Stimulated activated CD4-positive, alpha-beta T cell treated with anti-CD3 and anti-CD28 coated beads, TNF-alpha, amount 100 ng/mL, for 48 hours (primary cell): ENCODE measurements at places on chromosomes 3 and 15.

DNA sequence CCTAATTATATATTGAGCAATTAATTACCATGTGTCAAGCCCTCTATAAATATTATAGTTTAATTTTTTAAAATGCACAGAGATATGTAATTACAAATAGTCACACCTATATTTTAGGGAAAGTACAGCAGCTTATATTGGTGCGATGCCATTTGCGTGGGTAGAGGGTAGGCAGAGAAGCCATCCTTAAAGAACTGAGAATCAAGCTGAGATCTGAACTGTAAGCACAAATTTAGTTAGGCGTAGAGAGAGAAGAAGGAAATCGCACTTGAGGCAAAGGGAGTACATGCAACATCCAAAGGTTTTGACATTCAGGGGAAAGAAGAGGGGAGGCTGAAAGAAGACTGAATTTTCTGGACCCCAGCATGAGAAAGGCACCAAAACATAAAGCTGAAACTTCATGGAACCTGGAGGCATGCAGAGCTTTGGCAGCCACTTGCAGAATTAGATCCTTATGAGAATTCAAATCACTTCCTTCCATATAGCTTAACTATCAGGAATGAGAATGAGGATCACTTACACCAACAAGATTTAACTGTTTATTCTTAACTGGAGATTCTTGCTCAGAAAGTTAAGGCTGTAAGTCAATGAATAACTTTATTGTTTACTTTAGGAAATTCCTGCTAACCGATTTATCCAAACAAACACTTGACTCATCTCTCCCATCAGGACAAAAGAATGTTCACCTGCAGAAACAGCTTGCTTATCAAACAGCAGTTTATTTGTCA, 114.3 kb downstream of the TGFBR2 start:
- no peak for DNase-seq

DNA sequence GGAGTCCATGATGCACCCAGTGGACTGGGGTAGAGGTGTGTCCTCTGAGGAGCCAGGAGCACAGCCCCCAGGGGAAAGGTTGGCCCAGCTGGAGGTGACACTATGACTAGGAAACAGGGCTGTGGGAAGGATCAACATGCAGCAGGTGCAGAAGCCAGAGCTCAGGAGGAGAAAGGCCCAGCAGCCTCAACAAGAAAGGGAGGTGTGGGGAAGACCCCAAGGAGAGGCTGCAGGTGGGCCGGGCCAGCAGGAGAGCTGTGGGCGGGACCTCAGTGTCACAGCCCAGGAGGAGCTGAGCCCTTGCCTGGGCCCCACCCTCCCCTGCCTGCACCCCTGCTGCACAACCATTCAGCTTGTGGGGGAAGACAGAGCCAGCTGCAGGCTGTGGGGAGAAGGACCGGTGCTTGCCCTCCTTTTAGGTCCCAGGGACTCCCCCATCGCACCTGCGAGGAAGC, 18.4 kb upstream of the KLF13 start:
- no peak for DNase-seq

DNA sequence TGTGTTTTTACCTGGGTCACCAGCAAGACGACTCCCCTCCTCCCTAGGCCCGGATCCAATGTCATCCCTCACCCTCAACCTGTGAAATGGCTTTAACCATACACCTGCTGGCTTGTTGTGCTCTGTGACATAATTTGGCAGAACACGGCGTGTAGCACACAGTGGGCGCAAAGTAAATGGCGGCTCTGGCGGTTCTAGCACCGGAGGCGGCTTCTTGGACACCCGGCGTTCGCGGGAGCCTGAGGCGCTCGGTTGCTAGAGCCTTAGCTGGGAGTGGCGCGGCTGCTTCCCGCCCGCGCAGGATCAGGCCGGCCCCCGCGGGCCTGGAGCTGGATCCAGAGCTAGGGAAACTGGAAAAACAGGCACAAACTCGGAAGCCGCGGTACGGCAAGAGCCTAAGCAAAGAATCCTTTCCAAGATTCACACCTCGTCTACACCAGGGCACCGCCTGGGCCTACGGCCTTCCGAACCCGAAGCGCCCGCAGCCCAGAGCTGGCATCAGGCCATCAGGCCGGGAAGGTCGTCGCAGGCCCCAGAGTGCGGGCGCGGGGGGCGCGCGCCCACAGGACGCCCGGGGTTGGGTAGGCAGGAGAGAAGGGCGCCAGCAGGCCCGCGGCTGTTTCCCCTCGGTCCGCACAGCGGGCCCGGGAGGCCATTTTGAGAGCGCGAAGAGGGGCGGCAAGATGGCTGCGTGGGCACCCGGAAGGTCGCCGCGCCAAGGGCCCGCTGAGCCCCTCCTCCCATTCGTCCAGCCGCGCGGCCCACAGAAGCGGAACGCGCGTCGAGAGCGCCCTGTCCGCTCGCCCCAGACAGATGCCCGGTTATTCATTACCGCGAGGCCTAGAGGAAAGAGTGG, 43.9 kb upstream of the POLG start:
- no peak for DNase-seq

DNA sequence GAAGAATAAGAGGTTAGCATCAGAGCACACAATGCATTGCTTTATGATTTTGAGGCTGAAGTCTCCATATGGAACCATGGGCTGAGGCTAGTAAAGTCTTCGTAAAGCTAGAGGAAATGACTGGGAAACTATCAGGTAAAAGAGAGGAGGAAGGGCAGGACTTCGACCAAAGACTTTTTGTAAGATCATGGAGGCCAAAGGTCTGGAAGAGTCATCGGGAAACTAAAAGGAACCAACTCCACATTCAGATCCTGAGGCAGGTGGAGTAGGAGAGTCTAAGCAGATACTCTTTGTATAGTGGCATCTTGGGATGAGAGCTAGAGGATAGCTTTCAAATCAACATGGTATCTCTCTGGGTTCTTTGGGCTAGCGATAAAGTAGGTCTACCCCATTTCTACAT, 36.3 kb downstream of the SEMA6D start:
- no peak for DNase-seq

GRCh38 chr3:44555723-44556122, 730 bp downstream of the ZKSCAN7 start:
- DNase-seq: no peak

GRCh38 chr15:100101426-100102089, 240.2 kb downstream of the ADAMTS17 start:
- no peak for DNase-seq

GRCh38 chr3:133881939-133882825, 13.5 kb downstream of the RAB6B start:
- DNase-seq: no peak

GRCh38 chr3:176633511-176633910, 563.8 kb downstream of the TBL1XR1 start:
- no peak for DNase-seq

DNA sequence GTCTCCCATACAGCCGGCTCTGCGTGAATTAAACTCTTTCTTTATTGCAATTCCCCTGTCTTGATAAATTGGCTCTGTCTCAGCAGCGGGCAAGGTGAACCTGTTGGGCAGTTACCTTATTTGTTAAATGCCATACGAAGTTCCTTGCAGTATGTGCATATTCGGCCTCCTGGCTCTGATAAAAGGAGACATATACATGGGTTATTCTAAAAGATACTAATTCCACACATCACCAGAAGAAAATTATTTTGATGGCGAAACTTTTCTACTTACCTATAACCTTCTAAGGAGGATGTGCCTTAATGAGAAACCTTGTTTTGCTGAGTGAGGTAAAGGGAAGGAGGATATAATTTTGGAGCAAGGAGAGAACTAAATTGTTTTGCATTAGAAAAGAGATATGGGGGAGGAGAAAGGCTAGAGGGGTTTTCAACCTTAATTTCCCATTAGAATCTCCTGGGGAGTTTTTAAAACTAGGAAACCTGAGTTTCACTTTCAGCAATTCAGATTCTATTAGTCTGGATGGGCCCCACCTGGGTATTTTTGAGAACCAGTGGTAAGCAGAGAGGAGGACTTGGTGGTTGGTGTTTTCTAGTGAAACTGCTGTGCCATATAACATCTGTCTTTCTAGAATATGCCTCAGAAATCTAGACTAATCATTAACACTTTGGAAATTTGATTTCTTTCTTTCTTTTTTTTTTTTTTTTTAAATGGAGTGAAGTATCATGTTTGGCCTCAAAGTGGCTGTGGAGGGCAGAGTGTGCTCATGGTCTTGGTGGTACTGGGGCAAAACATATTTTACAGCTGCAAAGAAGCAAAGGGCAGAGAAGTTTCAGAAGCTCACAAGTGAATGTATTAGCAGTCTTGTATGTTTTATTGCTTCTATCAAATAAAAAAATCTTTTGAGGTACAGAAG, 23.0 kb downstream of the NANOGP8 start:
- DNase-seq: no peak

- no peak for DNase-seq
Observed at GRCh38 chr15:99554880-99555488, 10.8 kb upstream of the MEF2A start.

- DNase-seq: no peak
Observed at GRCh38 chr15:60128710-60129109, 124.6 kb downstream of the FOXB1 start.

- no peak for DNase-seq
Observed at GRCh38 chr15:31550211-31550977, 223.8 kb downstream of the KLF13 start.

GRCh38 chr3:197064771-197065170, 35.2 kb upstream of the MELTF start:
- no peak for DNase-seq

DNA sequence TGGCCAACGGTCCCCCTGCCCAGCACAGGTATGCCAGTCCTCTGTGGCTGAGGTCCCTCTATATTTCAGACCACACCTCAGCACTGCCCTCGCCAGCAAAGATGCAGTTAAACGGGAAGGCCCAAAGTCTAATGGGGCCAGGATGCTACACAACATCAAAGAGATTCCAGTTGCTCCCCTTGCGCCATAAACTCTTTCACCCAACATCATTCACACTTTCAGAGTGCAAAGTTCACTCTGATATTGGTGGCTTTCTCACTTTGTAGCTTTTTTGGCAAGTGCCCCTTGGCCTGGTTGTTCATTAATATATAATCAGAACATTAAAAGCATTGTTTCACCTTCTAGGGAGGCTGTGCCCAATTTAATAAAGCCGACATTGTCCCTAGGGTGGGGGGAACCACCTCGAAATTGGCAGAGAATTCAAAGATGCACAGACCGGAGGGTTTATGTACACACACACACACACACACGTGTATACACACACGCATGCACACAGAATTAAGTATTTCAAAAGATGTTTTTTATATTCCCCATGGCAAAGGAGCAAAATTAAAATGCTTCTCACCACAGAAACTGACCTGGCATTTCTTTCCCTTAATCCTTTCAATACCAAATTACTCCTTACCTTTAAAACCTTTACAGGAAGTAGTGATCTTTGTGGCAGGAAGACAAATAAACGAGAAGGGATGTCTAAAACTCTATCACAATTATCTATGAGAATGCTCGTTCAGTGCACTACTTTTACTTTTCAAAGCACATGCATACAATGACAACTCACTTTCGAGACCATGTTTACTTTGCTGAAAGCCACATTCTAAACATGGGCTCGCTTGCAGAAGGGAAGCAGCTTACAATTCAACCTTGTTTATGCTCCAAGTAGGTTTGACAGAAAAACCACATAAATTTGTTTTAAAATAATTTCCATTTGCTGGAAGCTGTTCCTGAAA, 19.5 kb downstream of the LRIG1 start:
- DNase-seq: no peak

- no peak for DNase-seq
Observed at GRCh38 chr3:31828007-31828406, 153.1 kb downstream of the OSBPL10 start.

DNA sequence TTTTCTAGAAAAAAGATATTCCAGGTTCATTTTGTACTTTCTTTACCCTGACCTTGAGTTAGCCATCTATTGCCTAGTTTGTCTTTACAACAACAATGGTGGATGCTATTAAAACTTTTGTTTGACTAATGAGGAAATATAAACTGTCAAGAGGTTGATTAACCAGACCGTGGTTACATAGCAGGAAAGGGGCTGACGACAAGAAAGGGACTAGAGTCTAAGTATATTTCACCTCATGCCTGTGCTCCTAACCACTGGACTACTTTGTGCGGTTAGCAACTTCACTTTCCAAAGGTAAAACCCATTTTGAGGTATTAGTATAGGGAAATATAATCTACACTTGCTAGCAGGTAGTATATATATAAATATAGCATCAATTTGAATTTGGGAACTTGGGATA, 327.1 kb downstream of the SATB1 start:
- DNase-seq: no peak

- DNase-seq: peak; percentile 23
Observed at GRCh38 chr3:71582036-71582611, 1.4 kb downstream of the FOXP1 start.

DNA sequence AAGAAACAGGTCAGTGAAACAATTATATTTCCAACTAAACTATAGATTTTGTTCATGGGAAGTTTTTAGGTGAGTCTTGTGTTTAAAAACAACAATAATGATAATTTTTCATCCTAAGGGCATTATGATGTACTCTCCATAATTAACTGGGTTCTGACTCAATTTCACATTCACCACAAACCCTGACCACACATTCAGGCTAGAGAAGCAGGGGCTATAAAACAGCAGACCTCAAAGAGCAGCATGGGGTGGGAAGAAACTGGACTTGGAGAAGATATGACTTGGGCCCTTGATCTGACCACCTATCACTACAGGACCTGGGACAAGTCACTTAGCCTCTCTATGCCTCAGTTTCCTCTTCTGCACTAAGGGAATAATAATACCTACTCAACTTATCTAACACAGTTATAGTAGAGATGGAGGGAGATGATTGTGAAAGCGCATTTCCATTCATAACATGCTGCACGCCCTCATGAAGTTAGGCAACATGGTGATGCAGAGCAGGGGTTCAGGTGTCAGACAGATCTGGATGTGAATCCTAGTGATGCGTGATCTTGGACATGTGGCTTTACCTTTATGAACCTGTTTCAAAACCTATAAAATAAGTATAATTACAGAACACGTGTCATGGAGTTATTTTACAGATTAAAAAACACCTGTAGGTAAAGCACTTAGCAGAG, 63.0 kb upstream of the ACP3 start:
- no peak for DNase-seq

DNA sequence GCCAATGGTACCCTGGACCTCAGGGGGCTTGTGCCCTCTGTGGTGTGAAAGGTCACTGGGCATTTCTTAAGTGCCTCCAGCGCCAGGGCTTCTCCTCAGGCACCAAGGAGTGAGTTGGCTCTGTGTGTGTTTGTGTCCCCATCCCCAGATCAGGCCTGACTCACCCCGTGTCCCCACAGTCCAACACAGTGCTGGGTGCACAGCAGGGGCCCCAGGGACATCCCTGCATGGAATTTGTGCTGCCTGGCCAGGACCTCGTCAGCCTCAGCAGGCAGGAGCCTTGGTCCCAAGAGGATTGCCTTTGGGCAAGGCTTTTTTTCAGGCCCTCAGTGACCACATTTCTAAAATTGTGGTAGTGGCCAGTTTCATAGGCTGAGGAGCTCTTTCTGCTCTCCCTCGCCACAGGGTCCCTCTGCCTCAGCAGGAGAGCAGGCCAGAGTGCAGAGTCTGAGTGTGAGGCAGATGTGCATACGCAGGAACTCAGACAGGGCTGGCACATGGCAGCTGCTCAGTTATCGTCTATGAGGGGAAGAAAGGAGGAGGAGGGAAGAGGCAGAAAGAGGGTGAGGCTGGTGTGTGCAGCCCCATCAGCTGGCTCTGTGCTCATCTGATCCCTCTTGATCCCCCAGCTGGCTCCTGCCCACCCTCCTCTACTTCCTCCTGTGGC, 215.6 kb downstream of the RPLP1 start:
- DNase-seq: no peak
